ENCODE measurements at places on chromosomes 1 and 21.

- DNase-seq, result no peak
Measured at GRCh38 chr1:175580841-175581240, 162.6 kb downstream of the TNR start.

DNA sequence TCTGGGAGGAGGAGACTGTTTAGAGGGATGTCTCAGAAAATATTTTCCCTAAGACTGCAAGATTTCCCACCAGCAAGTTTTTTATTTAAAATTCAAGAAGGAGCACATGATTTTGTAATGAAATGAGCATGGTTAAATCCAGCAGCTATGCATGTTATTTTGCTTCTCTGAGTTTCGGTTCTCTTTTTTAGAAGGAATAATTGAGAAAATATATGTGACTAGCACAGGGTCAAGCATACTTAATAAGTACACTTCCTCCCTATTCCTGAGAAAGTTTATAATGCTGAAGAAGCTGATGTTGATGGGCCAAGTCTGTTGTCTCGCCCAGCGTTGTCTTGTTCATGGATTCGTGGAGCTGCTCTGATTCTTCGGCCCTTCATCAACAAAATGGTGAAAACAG, 51.2 kb downstream of the EXO1 start:
- DNase-seq, result no peak

DNA sequence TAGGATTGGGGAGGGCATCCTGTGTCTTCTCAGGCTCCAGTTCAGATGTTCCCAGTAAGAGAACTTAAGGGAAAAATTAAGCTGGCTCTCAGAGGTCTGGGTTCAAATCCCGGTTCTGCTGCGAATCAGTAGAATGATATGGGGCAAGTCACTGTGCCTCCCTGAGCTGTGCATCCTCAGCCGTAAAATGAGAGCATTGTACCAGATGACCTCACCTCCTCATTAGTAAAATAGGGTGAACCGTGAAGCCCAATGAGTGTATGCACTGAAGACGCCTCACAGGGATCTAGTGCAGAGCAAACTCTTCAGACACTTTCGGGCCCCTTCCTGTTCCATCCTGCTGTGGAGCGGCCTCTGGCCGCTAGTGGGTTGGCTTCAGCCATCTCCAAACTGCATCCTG, 36.0 kb downstream of the SYT6 start:
- DNase-seq, result no peak

- no peak for DNase-seq
Measured at GRCh38 chr1:23774174-23774880, 3.9 kb upstream of the PITHD1 start.

DNA sequence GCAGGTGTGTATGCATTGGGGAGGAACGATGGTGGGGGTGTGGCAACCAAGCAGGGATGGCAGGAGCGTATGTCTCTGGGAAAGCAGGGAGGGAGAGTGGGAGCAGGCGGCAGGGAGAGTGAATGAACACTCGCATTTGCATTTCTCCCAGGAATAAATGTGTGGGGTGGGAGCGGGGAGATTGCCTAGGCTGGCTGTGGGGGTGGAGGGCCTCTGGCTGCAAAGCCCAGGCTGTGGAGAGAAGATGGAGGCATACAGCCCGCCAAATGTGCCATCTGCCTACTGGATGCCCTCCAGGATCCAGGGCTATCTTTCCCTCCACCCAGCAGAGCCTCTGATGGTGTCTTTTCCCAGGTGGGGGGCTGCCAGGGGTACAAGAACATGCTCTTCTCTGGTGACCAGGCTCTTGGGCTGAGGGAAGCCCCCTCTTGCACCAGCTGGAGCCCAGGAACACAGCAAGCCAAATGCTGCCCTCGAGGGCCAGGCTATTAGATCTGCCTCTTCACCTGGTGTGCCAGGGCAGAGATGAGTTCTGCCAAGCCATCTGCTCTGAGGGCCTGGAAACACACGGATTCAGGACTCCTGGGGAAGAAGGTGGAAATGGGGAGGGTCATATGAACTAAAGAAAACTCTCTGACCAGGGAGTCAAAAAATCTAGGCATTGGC, 1.7 kb upstream of the OPTC start:
- no peak for DNase-seq

Measured in Jurkat, Clone E6-1 (cell line).